Activated CD8-positive, alpha-beta memory T cell treated with anti-CD3 and anti-CD28 coated beads for 1 hour (primary cell): ENCODE measurements at places on chromosomes 3 and 15.

DNA sequence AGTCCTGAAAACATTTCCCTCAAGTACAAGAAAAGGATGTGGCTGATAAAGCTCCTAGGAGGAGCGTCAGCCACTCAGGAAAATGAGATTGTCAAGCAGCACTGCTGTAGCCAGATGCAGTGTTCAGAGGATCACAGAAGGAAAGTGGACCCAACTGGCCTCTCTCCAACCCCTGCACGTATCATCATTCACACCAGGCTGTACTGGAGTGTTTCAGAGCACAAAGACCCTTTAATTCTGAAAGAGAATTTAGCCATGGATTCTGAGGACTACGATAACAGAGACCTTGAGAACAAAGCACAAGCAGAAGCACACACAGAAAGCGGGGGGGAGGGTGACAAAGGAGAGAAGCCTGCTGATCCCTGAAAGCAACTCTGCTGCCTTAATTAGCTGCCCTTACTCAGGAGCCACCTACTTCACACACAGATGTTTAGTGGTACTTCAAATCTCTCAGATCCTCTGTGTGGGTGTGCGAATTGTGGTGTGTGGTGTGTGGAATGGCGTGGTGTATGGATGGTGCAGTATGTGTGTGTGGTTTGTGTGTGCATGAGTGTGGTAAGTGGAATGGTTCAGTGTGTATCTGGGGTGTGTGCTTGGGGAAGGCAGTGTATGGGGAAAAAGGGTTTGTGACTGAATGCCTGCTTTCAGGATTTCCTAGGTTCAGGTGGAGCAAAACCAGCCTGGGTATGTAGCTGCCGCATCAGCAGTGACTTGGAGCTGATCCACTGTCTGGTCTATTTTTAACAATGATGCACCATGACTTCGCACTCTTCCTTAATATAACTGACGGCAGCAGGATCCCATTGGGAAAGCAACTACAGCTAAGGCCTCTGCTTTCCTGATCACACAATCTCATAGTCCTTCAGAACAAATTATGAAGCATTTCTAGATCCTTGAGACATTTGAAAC, 192.5 kb downstream of the RSL24D1 start:
- DNase-seq, result no peak

DNA sequence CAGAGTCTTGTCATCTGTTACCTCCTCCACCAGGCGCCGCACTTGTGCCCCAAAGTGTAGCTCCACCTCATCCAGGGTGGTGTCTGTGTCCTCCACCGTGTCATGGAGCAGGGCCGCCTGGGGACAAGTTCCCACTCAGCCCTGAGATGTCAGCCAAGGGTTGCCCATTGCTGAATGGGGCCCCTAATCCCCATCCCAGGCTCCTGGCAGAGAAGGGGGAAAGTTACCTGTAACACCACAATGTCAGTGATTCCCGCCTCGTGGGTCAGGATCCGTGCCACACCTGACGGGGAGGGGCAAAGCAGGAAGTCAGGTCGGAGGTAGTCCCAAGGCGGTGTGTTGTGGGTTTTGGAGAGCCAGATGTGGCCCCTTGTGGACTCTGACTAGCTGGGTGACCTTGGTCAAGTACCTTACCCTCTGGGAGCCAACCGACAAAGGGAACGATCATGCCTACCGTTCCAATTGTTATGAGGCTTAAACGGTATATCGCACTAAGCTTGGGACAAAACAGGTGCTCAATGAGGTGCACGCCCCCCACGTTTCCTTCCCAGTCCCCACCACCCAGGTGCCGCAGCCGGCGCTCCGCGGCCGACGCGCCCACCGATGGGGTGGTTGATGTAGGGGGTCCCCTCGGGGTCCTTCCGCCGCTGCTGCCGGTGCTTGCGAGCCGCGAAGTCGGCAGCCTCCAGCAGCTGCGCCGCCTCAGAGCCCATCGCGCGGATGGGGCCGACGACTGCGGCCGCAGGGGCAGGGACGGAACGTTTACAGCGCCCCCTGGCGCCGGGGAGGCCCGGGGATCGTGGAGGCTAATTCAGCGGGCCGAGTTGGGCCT, at the start of gene HDDC3:
TSS of gene HDDC3 (minus strand) at position 722 of the 832 bp plus-strand sequence. CDS start at position 713, 9 bp downstream.
- peak; percentile 92 for DNase-seq

- no peak for DNase-seq
These were observed 625.6 kb upstream of the SGO1 start for GRCh38 chr3:20811631-20812030.

- no peak for DNase-seq
These were observed 77.1 kb downstream of the BFSP2 start for GRCh38 chr3:133476971-133477375.

- DNase-seq, result no peak
These were observed 194.5 kb downstream of the CPNE4 start for GRCh38 chr3:131840156-131840797.

- DNase-seq, result no peak
These were observed 22.2 kb downstream of the UACA start for GRCh38 chr15:70741107-70741531.

- no peak for DNase-seq
These were observed 28.7 kb upstream of the B3GNT5 start for GRCh38 chr3:183224180-183224970.

GRCh38 chr15:89400782-89401545, 66.3 kb upstream of the POLG start:
- no peak for DNase-seq

GRCh38 chr3:182330646-182331045, 462.7 kb upstream of the ATP11B start:
- no peak for DNase-seq

GRCh38 chr3:169574531-169574930, 89.0 kb downstream of the MECOM start:
- no peak for DNase-seq

DNA sequence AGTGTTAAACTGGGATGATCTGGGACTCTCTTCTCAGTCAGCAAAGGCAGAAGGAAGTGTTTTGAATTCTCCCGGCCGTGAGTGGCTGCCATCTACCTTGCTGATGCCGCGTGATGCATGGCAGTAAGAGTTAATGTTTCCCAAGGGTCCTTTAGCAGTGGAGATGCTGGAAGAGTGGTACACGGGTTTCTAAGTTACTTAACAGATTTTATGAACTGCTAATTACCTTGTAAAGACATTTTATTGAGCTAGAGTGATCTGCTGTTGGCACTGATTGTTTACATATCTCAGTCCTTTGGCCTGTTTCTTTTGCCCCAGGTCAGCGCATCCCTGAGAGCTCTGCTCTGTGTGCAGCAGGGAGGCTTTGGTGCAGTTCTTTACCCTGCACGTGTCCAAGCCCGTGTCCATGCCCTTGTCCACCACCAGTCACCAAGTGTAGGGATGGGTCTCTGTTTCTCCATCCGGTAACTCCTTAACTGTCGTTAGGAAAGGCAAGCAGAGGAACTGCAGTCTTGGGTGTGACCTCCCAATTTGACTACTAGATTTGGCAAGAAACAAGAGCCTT, 172.3 kb downstream of the SLCO3A1 start:
- no peak for DNase-seq
